WTC11 (cell line): ENCODE measurements at places on chromosomes 2 and 18.
A peak's percentile ranks its signal among the peaks of the same experiment; 100 is the strongest.

GRCh38 chr2:132522901-132523300 is 106.3 kb downstream of the GPR39 start:
- no peak for DNase-seq

DNA sequence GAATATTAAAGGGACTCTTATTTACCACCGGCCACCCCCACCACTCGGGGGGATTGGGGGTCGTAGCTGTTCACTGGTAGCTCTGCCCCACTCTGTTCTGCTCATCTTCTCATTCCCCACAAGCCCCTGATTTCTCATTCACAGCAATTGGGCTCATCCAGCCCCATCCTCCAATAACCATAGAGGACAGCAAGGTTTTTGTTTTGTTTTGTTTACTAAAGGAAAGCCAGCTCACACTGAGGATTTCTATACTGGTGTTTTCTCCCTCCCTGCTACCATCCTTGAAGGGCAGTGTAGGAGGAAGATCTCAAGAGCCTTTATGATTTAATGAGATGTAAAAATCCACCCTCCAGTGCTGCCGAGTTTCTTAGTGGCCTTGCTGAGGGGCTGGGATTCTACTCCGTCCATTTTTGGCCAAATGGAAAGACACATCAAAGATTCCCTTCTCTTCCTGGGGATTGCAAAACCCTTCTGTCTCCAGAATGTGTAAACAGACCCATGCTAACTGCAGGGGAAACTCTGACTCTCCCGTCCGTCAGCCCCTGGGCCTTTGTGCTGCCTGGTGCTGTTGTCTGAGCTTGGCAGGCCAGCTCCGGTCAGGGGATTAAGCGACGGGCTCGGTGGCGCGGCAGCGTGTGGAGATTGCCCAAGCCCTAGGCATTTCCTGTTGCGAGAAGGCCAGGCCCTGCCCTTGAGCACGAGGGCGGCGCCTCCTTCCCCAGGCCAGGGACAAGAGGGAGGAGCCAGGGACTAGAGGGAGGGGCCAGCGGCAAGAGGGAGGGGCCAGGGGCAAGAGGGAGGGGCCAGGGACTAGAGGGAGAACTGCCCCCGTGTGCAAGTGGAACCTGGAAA is 165.0 kb downstream of the ANTXR1 start:
- DNase-seq, result peak; percentile 96

- peak; percentile 83 for DNase-seq
Observed at GRCh38 chr2:24021122-24021998, 11.5 kb downstream of the MFSD2B start.

DNA sequence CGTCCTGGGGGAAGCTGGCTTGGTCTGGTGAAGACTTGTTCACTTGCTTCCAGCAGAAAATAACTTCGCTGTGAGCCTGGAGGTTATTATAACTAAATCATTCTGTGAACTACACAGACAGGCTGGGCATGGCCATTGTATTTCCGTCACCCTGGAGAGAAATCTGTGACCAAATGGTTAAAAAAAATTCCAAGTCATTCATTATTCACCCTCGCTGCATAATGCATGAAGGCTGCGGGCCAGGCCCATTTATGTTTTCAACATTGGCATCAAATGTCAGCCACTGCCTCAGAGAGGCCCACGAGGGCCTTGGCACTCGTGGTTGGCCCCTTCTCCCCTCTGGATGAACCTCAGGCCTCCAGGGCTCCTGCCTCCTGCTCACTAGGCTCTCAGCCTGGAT is 57.7 kb downstream of the RRM2 start:
- DNase-seq, result no peak

- no peak for DNase-seq
Observed at GRCh38 chr2:85819811-85820510, 66.2 kb downstream of the ATOH8 start.

- no peak for DNase-seq
Observed at GRCh38 chr2:103249462-103249861, 487.6 kb downstream of the TMEM182 start.

DNA sequence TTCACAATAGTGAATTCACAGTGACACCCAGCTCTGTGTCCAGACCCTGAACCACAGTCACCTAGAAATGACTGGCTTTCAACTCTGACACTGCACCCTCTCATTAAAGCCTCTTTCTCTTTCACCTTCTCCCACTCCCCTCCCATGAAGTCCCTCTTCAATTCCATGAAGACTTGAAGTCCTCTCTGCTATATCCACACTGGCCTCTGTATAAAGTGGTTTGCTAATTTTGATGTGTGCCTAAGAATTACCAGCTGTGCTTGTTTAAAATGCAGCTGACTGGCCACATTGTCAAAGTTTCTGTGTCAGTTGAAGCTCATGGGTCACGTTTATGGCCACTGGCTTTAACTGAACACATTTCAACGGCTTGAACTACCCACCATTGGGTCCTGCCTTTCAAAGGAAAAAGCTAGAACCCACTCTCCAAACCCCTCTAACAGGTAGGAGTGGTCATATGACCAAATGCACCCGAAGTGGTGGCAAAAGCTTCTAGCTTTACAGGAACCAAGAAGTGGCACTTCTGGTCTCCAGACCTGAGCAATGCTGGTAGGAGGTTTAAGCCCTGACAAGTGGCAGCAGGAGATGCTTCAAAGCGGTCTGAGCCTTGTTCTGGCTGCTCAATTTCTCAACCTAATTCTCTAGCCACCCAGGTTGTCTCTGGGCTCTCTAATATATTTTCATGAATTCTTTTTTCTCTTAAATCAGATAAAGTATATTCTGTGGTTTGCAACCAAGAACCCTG is 34.2 kb downstream of the B4GALT6 start:
- DNase-seq, result no peak

GRCh38 chr2:59935005-59935404 is 618.4 kb downstream of the BCL11A start:
- no peak for DNase-seq

DNA sequence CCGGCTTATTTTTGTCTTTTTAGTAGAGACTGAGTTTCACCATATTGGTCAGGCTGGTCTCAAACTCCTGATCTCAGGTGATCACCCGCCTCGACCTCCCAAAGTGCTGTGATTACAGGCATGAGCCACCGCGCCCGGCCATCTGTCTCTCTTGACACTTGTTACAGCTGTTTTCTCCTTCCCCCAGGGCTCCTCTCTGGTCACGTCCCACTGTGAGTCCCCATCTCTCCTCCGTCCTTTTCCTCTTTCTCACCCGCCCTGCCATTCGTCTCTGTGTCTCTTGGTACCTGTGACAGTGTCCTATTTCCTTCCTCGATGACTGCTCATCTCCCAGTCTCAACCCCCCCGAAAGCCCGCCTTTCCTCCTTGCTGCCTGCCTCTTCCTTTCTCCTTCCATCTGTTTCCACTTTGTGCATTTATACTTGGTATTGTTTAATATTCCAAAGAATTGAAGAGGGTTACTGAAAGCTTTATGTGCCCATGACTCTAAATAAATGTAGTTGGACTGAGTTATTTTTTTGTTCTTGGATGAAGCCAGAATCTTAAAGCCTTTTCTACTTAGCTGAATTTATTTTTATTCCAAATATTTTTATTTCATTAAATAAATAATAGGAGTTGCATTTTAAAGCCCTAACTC is 241.5 kb downstream of the SH3RF3 start:
- no peak for DNase-seq

- no peak for DNase-seq
Observed at GRCh38 chr2:61959381-61960293, 54.2 kb downstream of the COMMD1 start.

DNA sequence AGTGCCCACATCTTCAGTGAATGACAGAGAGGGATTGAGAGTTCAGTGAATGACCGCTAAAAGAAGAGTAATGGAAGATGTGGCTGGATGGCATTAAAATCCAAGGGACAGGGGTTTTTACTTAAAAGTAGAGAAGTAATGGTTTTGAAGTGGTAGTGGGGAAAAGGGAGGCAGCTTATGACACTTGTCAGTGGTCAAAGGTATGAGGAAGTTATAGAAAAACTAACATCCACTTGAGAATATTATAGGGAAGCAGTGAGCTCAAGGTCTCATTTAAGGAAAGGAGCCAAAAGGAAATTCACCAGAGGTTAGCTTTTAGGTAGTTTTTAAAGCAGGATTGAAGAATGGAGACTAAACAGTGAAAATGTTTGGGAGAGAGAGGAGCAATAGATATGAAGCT is 24.3 kb downstream of the CDK15 start:
- DNase-seq, result no peak

- no peak for DNase-seq
Observed at GRCh38 chr18:48680339-48681250, 141.8 kb downstream of the CTIF start.

- no peak for DNase-seq
Observed at GRCh38 chr18:28576941-28577340, 400.0 kb upstream of the CDH2 start.

DNA sequence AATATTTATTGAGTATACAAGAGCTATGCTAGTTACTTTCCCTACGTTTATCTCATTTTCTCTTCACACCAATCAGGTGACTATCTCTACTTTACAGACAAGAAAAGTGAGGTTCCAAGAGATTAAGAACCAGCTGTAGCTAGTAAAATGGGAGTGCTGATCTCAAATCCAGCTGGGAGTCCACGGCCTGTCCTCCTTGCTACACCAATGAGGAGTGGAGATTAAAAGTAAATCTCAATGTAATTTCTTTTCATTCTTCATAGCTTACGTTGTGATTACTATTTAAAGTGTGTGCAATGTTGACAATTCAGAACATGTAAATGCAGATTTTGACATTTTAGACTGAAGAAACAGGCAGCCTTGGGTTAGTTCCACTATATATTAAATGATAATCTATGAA is 53.9 kb upstream of the NRP2 start:
- no peak for DNase-seq

DNA sequence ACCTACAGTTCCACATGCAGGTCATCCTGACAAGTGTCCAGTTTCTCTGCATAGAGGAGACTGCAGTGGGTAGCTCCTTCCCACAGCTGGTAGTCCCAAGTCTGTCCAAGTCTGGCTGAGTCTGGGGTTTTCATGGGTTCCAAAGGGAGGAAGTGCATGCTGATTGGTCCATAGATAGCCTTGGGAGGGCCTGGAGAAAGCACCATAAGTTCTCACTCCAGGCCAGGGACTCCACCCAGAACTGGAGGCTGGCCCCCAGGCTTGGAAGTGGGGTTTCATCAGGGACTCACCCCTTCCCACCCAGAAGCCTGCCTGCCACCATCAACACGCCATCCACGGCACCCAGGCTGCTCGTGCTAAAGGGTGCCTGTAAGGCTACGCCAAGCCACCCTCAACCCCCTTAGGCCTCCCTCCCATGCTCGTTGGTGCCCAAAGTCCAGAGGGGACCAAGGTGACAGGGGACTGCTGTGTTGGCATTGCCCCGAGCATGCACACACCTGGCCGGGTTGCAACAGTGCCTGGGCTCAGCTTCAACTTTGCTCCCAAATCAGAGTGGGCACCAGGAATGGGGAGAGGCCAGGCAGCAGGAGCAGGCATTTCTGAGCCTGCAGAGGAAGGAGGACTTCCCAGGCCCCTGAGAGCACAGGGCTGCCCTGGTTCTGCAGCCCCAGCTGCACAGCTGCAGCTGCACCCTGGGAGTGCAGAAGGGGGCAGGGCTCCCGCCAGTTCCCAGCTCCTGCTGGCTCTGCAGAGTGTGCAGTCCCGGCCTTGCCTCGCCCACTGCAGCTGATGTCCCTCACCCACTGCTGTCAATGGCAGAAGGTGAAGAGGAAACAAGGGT is 116.5 kb upstream of the MAP2 start:
- DNase-seq, result peak; percentile 51

GRCh38 chr2:108617617-108618016 is 83.3 kb downstream of the LIMS1 start:
- DNase-seq, result no peak

GRCh38 chr18:77086034-77086433 is 46.5 kb downstream of the MBP start:
- DNase-seq, result no peak

- DNase-seq, result no peak
Observed at GRCh38 chr18:24427484-24427883, 1.0 kb downstream of the IMPACT start.

DNA sequence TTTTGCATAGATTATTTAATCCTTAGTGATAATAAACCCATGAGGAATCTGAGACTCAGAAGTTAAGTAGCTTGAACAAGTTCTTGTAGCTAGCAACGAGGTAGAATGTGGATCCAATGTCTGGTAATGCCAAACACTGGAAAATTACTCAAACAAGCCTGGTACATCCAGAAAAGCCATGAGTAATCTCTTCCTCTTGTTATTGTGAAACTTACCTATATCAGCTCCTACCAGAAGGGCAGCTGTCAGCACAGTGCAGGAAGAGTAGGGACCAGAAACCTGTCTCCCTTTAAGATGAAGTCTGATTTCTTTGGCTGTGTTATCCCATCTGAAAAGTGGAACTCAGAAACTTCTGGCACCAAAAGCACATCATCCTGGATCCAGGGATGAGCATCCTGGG is 7.7 kb upstream of the SERPINB8 start:
- DNase-seq, result no peak

- DNase-seq, result peak; percentile 75
Observed at GRCh38 chr18:79395761-79396404, at the start of gene NFATC1. Gene NFATC1, plus strand, starts transcription at chr18:79395930. Its CDS starts 295 bp downstream, at chr18:79396225.

- DNase-seq, result peak; percentile 58
Observed at GRCh38 chr18:63970809-63971205, 926 bp downstream of the SERPINB8 start.

- no peak for DNase-seq
Observed at GRCh38 chr18:3706279-3707097, 256.5 kb downstream of the TGIF1 start.

DNA sequence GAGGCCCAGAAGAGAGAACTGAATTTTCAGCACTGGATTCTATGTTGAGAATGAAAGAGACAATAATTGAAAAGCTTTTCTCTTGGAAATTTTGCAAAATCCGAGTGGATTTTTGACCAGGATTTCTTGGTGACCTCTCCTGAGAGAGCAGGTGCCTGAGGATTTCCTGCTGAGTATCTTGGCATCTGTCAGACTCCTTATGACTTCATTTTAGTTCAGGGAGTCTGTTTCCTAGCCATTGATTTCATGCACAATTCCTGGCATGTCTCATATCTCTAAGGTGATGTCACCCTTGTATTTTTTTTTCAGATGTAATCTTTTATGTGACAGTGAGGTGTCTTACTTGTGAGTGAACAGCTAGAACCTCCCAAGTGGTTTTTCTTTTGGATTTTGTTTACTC is 195.9 kb downstream of the NEDD4L start:
- no peak for DNase-seq

DNA sequence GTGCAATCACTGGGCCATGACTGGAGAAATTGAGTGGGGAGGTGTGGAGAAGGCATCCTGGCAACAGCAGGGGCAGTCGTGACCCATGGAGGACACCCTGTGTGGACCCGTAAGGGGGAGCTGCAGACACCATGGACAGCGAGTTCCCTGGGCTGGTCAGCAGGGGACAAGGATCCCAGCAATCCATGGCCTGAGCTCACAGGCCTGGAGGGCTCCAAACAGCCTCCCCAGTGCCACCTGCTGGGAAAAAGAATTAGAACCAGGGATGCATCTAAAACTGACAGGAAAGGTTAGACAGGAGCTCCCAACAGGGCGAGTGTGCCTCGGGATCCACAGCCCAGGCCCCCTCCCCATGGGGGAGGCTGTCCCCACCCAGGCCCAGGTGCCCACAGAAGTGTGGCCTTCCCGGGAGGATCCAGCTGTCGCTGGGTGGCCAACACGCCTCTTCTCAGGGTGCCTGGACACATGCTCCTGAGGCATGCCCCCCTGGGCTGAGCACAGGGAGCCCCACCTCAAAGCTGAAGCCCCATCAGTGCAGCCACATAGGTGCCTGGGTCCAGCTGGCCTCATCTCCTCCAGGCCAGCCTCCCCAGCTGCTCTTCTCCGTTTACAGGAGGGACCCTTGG is 20.5 kb upstream of the KIF1A start:
- peak; percentile 68 for DNase-seq

- DNase-seq, result peak; percentile 17
Observed at GRCh38 chr18:25350489-25351251, 1.3 kb downstream of the ZNF521 start.

GRCh38 chr2:59232394-59233165 is 991.5 kb upstream of the FANCL start:
- no peak for DNase-seq

- no peak for DNase-seq
Observed at GRCh38 chr2:45258311-45258710, 249.1 kb upstream of the SIX2 start.
